ENCODE measurements at places on chromosomes 16 and 17.

GRCh38 chr16:89880477-89881367, 7.3 kb downstream of the TCF25 start:
- no peak for DNase-seq

DNA sequence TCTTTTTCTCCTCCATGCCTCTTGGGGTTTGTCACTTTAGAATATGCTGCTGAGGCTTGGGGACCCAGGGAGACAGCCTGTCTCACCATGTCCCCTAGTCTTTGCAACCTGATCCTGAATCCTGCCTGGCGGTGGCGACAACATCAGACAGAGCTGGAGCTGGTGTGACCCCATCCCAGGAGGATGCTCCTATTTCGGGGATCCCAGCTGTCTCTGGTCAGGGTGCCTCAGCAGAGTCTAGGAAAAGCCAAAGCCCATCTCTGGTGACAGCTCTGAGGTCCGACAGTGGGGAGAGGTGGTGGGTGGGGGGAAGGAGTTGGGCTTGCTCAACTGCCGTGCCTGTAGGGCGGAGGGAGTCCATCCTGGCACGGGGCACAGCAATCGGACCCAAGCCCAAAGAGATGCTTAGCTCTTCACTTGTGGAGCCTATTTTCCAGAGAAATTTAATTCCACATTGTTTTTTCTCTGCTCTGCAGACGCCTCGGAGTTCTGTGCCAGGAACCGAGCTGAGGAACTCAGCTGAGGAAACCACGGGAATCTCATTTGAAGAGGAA, 10.3 kb upstream of the TNS4 start:
- DNase-seq: no peak

- DNase-seq: peak; percentile 2
These were observed 60.5 kb downstream of the CMIP start for GRCh38 chr16:81505011-81505661.

DNA sequence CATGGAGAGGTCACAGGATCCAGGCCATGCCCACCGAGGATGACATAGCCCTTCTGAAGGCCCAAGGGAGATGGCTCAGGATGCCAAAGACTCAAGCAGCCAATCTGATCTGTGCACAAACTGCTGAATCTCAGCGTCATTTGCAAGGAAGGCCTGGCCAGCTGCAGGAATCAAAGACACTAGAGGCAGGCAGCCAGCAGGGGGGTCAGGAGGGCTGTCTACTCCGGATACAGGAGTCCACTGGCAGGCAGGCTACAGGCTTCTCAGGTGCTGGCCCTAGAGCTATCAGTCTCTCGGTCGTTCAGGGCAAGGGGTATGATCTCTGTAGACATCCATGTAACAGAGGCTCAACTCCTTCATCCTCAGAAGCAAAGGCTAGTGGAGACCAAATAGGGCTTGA, 1735.3 kb downstream of the TP53TG3F start:
- DNase-seq: no peak

- no peak for DNase-seq
These were observed 601 bp downstream of the SPNS1 start for GRCh38 chr16:28975158-28975599.

DNA sequence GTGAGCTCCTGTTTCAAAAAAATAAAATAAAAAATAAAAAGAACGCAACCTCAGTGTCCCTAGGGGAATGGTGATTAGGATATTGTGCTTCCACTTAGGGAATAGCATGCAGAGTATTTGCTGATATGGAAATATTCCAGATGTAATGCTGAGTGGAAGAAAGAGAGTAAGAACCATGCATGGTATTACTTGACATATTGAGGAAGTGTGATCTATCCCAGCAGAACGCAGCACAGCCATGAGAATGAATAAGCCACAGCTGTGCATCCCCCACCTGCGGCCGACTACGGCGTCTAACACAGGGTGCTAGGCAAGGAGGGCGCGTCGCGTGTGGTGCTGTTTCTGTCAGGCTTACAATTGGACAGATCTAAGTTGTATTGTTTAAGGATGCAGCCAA, 49.5 kb downstream of the FOXK2 start:
- DNase-seq: no peak

- no peak for DNase-seq
These were observed 16.2 kb upstream of the BAHCC1 start for GRCh38 chr17:81378941-81379511.

- no peak for DNase-seq
These were observed 2.4 kb downstream of the ARHGDIA start for GRCh38 chr17:81868674-81869220.

GRCh38 chr16:81625544-81626153, 153.4 kb upstream of the PLCG2 start:
- DNase-seq: no peak

GRCh38 chr16:87169509-87169995, 147.6 kb downstream of the C16orf95 start:
- no peak for DNase-seq

DNA sequence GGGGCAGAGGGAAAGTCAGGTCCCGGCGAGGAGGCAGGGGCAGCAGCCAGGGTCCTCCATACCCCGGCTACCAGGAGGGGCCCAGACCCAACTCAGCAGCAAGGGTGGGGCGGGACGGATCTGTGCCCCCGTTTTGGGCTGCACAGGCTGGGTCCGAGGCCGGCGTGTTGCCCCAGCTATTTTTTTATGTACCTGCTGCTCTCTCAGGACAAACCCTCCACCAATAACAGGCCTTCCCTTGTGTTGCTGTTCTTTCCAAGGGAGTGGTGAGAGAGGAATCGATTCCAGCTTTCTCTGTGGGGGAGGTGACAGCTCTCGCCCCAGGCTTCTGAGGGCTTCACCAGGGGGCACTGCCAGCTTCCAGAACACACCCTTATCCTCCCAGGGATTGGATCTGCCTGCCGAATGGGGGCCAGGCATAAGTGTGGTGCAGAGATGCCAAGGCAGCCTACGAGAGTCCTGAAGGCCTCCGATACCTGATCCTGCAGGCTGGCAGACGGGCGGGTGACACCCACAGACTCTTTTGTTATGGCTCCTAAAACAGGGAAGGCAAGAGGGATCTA, 22.3 kb downstream of the RTN4RL1 start:
- no peak for DNase-seq

GRCh38 chr17:6067060-6067459, 3.1 kb upstream of the WSCD1 start:
- DNase-seq: no peak

DNA sequence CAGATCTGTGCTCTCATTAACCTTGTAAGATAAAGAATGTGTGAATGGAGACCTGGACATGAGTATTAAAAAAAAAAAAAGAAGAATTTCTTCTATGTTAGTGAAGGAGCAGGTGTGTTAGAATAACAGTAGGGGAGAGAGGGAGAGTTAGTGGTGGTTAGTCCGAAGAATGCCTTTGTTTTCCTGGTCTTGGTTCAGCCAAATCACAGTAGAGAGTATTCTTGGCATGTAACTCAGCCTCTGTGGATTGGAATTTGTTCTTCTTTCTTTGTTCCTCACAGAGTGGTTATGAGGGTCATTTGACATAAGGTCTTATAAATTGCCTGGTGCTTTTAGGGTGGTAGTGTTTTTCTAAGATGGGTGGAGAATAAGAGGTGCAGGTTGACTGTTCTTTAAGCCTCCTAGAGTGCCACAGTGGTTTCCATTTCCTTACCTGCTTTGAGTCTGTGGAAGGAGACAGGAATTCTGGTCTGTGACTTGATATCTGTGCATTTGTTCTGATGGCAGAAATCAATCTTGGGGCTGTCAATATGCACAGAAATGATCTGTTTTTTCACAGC, 17.6 kb downstream of the NUP93 start:
- no peak for DNase-seq

DNA sequence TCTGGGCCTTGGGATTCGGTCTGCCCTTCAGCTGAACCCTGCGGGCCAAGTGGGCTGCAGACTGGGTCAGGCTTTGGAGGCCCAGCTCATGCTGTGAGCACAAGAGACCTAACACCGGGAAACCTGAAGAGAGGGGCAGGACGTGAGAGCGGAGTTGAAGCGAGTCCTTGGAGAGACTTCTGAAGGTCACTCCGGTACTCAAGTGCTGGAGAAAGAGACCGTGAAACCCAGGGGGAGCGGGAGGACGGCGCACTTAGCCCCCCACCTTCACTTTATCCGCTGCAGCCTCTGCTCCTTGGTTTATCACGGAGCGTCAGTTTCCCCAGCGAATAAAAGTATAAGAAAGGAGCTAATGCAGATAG, 361 bp downstream of the UQCRC2 start:
- no peak for DNase-seq

DNA sequence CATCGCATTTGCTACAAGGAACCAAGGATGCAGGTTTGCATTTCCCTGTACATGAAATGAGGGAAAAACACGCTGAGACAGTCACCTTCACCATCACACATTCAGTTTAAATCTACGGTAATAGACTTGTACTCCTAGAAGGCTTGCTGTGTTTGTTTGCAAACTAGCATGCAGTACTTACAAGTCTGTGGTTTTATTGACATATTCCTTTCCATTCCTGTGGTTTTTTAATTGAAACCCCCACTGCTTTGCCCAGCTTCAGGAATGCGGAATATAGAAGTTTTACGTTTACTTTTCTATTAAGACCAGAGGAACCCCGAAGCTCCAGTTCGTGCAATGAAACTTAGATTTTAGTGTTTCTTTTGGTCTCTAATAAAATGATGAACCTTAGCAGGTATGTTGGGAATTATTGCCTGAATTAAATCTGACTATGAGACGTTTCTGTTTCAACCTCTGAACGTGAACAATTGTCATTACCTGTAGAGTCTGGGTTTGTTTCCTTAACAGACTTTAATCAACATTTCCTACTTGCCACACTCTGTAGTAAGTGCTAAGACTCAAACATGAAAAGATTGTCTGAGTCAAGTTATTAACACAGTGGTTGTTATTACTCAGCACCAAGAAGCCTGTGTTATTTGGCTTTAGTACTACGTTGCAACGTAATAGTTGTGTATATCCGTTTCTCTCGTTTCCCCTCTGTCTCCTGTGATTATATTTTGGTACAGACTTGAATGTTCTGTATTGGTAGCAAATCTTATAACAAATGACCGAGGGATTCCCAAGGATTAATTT, 793.3 kb upstream of the GOT2 start:
- DNase-seq: no peak

GRCh38 chr17:43713494-43714162, 45.0 kb downstream of the SOST start:
- DNase-seq: no peak

- DNase-seq: no peak
These were observed 12.0 kb upstream of the SLC39A11 start for GRCh38 chr17:73104450-73104849.

DNA sequence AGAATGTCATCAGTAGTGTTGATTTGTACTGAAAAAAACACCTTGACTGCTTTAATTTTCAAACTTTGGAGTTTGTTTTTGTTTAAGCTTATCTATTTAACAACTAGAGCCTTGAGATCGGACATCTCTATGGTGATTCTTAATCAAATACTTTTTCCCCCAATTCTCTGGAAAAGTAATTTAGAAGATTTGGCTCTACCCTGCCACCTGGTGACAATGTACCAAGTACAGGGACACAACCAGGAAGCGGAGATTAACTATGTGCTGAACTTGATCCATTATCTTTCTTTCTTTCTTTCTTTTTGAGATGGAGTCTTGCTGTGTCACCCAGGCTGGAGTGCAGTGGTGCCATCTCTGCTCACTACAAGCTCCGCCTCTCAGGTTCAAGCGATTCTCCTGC, 30.8 kb downstream of the USP43 start:
- no peak for DNase-seq

DNA sequence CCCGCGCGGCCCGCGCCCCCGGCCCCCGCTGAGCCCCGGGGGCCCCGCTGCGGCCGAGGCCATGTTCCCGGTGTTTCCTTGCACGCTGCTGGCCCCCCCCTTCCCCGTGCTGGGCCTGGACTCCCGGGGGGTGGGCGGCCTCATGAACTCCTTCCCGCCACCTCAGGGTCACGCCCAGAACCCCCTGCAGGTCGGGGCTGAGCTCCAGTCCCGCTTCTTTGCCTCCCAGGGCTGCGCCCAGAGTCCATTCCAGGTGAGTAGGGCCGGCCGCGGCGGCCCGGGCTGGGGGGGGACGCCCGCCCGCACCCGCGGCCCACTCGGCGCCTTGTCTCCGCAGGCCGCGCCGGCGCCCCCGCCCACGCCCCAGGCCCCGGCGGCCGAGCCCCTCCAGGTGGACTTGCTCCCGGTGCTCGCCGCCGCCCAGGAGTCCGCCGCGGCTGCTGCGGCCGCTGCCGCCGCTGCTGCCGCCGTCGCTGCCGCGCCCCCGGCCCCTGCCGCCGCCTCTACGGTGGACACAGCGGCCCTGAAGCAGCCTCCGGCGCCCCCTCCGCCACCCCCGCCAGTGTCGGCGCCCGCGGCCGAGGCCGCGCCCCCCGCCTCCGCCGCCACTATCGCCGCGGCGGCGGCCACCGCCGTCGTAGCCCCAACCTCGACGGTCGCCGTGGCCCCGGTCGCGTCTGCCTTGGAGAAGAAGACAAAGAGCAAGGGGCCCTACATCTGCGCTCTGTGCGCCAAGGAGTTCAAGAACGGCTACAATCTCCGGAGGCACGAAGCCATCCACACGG, 504 bp downstream of the MAZ start:
- peak; percentile 49 for DNase-seq

GRCh38 chr16:55955424-55955823, 80.3 kb upstream of the CES5A start:
- DNase-seq: no peak

DNA sequence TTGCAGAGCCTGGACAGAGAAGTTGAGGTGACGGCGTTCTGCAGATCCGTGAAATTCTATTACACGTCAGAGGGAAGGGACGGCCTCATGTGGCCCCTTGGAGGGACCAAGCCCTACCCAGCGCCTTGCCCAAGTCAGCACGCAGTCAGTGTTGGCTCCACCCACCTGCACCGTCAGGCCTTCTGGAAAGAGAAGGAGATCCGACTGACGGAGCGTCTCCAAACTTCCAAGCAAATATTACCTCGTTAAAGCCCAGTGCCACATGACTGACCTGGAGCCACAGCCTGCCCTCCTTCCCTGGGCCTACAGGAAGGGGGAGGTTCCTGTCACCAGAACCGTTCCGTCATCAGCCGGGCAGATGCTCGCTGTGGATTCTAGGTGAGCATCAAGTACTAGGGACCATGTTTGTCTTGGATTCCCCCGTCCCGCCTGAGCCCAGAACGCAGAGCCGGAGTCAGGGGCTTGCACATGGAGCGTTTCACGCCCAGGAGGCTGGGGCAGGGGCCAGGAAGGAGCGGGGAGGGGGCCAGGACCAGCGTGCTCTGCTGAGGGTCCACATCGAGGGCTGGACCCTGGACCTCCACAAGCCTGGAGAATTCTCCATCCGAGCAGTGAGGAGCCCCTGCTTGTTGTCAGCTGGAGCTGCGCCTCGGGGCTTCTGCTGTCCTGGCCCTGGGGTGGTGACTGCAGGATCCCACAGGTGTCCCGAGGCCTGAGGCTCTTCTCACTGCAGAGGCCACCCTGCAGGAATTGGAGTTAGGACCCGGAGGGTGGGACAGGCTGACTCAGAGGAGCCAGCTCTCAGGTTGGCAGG, 22.6 kb upstream of the METRNL start:
- no peak for DNase-seq

GRCh38 chr16:82055728-82056549, 20.9 kb downstream of the HSD17B2 start:
- no peak for DNase-seq

GRCh38 chr16:74931445-74931844, 53.5 kb downstream of the WDR59 start:
- no peak for DNase-seq
